ENCODE measurements at places on chromosomes 7 and 10.

DNA sequence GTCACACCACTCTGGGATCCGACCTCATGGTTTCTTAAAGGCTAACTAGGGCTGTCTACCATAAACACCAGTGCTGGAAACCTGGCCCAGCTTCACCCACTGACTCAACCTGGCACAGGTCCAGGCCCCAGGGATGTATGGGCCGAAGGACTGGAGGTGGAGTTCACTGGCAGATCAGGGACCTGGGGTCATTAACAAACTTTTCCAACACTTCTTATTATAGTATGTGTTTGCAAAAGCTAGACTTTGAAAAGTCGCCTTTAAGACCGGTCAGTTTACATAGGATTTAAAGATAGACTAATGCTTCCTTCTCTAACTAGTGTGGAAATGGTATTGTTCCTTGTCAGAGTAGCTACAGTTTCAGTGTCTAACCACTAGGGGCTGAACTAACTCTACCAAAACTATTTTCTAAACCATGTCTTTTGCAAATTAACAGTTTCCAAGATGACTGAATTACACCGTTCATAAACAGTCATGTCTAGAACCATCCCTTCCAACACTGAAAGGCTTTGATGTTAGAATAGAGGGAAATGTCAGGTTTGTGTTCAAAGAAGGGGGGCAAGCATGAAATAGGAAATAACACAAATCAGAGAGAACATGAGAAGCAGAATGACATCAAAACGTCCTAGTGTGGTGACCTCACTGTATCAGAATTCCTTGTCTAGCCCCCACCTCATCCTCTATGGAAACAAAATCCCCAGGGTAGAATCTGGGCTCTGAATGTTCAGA is 29.7 kb downstream of the STN1 start:
- DNase-seq = peak; percentile 47

- no peak for DNase-seq
Observed at GRCh38 chr7:135270577-135271254, 37.1 kb downstream of the STRA8 start.

DNA sequence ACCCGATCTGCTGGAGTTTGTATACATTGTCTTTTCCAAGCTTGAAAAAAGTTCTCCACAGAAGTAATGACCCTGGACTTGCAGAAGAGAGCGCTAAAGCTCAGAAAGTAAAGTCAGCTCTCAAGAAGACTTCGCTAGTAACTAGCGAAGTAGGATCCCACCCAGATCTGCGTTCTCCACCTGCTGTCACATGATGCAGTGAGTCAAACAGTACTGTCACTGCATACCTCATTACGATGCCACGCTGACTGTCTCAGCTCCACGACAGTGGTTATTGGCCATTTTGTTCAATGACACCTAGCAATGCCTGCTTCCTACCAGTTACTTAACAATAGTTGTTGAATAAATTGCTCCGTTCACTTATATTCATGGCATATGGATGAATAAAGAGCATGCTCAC is 29.7 kb upstream of the SEC61G start:
- no peak for DNase-seq

DNA sequence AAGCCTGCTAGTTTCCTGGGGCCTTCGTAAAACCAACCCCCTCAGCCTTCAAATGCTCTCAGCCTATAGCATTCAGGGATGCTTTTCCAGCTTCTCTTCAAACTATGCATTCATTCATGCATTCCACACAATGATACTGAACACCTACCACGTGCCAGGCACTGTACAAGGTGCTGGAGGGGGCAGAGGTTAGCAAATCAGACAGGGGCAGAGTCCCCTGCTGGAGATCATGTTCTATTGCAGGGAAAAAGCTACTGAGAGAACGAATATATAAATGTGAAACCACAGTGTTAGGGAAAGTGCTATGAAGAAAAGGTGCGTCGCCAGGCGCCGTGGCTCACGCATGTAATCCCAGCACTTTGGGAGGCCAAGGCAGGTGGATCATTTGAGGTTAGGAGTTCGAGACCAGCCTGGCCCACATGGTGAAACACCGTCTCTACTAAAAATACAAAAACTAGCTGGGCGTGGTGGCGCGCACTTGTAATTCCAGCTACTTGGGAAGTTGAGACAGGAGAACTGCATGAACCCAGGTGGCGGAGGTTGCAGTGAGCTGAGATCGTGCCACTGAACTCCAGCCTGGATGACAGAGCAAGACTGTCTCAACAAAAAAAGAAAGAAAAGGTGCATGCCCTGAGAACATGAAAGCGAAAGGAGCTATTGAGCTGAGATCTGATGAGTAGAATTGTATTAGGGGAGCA is 64.6 kb upstream of the CALN1 start:
- DNase-seq = no peak

DNA sequence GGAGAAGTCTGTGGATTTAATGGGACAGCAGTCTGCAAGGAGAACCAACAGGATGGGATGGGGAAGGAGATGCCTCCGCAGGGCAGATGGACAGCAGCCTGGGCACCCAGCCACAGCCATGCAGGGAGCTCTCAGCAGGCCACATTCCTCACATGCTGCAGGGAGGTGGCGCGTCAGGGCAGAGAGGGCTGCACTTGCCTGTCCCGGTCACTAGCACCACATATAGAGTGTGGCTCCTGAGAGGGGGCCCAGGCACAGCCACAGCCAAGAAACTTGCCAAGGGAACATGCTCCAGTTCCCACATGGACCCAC is 86.8 kb upstream of the ZMIZ1 start:
- DNase-seq = no peak

DNA sequence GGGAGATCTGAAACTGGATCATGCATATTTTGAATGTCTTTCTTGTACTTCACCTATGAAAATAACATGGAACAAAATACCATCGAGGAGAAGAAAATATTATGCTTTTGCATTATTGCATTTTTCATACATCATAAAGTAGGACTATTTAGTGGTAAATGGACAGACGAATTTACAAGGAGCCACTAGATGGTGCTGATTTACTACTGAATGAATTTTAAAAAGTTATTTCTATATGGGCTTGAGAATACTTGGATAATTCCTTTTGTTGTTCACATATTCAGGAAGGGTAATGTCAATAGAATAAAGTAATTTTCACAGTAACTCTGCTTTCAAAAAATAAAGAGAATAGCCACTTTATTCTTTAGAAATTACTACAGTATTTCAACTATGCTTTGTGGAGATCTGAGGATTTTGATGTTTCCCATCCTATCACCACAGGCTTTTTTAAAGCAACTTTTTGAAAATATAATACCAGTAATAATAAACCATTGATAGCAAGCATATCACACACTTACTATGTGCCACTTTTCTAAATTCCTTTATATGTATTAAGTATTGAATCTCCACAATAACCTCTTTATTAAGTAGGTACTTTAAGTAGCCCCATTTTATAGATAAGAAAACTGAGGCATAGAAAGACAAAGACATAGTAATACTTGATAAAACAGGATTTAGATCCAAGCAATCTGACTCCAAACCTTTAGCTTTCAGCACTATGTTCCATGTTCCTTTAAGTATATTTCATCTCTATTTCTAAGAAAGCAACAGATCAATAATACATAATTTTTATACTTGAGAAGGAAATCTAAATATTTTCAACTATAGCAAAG is 38.6 kb downstream of the NEBL start:
- no peak for DNase-seq

DNA sequence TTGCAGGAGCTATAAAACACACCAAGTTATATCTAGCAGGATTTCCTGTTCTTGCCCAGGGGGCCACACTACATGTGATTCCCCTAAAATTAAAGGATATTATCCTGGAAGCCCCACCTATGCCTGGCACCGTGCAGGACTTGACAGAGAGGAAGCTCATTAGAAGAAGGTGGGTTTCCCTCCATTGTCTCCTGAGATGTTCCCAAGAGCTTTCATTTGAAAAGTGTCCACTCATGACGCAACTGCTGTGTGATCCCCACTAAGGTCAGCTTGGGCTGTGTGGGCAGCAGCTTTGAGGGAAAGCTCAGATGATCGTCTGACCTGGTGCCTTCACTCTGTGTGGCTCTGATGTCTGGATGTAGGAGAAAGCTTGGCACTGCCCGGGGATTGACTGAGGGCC is 53.5 kb downstream of the RAMP3 start:
- no peak for DNase-seq

DNA sequence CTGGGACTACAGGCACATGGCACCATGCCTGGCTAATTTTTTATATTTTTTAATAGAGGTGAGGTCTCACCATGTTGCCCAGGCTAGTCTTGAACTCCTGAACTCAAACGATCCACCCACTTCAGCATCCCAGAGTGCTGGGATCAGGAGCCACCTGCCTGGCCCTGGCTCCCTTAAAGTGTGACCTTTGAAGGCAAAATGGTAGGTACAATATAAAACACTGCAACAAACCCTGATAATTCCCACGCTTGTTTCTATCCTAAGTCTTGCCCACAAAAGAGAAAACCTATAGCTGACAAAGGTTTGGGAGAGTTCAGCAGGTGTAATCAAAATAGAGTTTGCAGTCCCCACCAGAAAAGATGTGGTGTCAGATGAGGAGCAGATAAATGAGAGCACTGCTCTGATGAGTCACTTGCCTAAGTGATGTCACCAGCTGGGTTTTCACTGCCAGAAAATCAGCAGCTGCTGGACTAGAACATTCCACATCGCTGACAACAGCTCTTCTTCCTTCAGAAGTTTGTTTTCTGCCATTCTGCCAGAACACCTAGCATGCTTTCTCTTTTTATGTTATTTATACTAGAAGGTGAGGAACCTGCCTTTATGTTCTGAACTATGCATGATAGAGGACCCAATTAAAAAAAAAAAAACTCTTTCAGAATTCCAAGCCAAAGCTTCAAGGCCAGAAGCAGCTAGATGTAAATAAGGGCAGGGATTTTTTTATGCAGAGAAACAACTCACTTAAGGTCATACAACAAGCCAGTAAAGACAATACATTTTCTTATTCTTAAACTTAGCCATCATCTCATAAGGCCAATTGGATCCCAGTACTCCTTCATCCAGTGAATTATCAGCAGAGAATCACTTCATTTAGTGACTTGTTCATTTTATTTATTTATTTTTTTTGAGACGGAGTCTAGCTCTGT is 18.0 kb downstream of the PURB start:
- peak; percentile 29 for DNase-seq

GRCh38 chr10:84921701-84922100 is 593.3 kb downstream of the CCSER2 start:
- DNase-seq = no peak

DNA sequence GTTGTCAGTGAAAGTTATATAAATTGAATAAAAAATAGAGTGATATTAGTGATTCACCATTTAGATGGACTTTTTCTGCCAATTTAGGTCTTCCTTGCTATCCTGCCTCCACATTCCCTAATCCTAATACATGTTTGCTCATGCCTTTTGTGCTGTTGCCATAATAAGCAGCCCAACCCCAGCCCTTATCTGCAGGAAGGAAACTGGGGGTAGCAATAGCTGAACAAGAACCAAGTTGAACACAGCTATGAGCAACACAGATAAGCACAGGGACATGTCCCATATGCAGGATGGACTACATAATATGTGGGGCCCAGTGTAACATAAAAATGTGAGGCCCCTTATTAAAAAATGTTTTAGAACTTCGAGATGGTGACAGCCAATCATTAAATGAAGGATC is 91.2 kb upstream of the AHR start:
- no peak for DNase-seq

GRCh38 chr10:114995468-114996247 is 57.7 kb downstream of the TRUB1 start:
- DNase-seq = peak; percentile 6

- no peak for DNase-seq
Observed at GRCh38 chr10:69492091-69492745, 41.0 kb downstream of the TSPAN15 start.

GRCh38 chr10:15158972-15159371 is 9.5 kb downstream of the NMT2 start:
- DNase-seq = no peak

DNA sequence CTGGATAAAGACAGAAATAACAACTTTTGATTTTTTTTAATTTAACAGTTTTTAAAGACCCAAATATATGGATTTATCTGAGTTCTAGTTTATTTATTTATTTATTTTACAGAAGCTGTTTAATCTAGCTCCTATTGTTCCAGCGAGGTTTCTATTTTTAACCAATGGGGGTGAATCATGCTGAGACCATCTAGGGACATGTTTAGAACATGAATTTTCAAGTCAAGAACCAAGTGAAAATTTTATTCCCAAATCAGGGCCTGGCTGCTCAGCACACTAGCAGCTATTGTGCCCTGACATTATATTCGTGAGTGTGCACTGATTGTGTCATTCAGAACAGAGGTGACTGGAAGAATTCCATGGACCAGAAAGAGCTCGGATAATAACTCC is 24.6 kb upstream of the MPP7 start:
- DNase-seq = no peak

DNA sequence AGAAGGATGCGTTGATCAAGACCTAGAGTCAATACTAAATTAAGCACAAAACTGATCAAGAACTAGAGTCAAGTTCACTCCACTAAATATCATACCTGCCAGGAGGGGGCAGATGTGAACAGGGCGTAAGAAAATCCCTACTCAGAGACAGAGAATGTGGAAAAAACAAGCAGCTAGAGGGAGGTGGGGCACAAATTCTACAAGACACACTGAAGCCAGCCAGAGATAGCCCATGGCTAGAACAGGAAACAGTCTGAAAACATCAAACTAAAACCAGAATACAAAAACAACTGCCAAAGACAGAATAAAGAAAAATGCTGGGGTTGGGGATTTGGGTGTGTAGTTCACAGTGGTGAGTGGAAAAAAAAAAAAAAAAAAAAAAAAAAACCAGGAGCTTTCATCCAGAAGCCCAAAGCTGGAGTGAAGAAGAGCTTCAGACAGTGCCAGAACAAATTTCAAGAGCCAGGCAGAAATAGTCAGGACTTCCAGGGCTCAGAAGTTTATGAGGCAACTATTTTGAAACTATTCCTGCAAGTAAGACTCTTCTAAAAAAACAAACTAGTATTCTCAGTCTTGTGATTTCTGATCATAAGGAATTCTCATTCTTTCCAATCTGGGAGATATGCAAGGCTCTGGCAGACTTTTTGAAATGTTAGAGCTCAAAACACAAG is 118.3 kb downstream of the CCDC71L start:
- peak; percentile 72 for DNase-seq

DNA sequence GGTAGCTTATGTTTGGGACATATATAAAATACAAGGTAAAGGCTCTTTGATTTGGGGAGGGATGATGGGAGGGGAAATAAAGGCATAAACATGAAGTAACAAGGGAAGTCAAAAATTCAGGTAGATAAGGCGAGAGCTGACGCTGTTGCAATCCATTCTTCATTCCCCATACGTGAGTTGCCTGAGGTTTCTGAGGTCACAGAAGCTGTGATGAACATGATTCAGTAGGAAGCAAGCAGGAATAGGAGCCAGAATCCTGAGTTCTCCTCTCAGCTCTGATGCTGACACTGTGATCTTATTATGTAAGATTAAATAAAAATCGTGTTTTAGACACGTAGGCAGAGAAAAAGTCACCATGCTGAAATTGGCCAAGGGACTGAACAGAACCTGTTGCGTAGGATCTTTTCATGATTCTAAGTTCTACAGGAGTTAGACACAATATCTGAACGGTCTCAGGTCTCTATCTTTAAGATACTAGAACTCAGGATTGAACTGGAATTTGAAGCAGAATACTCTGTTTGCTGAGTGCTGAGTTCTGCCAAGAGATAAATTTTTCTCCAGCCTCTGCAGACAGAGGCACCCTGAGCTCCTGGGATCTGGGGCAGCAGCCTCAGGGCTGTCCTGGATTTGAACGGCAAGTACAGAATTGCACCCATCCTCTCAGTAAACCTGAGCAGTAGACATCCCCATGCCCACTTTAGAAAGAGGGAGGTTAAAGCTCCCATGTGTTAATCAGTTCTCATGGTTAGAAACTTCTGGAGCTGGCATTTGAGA is 21.0 kb downstream of the KLF6 start:
- DNase-seq = no peak

Data from fibroblast of skin of left biceps (primary cell).